Right lobe of liver (tissue), 6 donors: ENCODE measurements at places on chromosomes 16 and 17. TPM values are rescaled to one million over a fixed set of nuclear protein-coding genes. Genes with fewer than 3 reads are reported as not detected.

Gene LRRC59
- total RNA-seq, result 125 TPM

Gene CBFA2T3
- 3.4 TPM for total RNA-seq

DNA sequence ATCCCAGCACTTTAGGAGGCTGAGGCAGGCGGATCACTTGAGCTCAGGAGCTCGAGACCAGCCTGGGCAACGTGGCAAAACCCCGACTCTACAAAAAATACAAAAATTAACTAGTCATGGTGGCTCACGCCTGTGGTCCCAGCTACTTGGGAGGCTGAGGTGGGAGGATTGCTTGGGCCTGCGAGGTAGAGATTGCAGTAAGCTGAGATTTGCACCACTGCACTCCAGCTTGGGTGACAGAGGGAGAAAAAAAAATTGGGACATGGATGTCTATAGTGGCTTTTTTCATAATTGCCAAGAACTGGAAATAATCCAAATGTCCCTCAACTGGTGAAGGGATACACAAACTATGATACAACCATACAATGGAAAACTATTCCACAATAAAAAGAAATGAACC is 28.6 kb downstream of the OSBPL7 start:
- H3K27ac ChIP-seq, result no peak overlapping the region
- H3K36me3 ChIP-seq, result no peaks in the 10 kb centered on the region
- H3K27me3 ChIP-seq, result peaks cover 7% of the 10 kb centered on the region
- no peak overlapping the region for H3K4me3 ChIP-seq

- DNase-seq, result no peak
- H3K27me3 ChIP-seq, result no peaks in the 10 kb centered on the region
- no peak overlapping the region for H3K4me3 ChIP-seq
These were observed 502.2 kb upstream of the ZFHX3 start for GRCh38 chr16:73549984-73550631.

GRCh38 chr17:70702683-70703255 is 533.4 kb downstream of the KCNJ2 start:
- no peaks in the 10 kb centered on the region for H3K36me3 ChIP-seq
- DNase-seq, result no peak
- peaks cover 8% of the 10 kb centered on the region for H3K4me1 ChIP-seq
- H3K27ac ChIP-seq, result no peak overlapping the region
- no peaks in the 10 kb centered on the region for H3K27me3 ChIP-seq
- no peak overlapping the region for H3K4me3 ChIP-seq

- no peaks in the 10 kb centered on the region for H3K4me1 ChIP-seq
- no peak overlapping the region for H3K27ac ChIP-seq
- DNase-seq, result no peak
- H3K27me3 ChIP-seq, result no peaks in the 10 kb centered on the region
- H3K4me3 ChIP-seq, result no peak overlapping the region
These were observed 16.1 kb downstream of the KCNJ12 start for GRCh38 chr17:21392266-21392665.

DNA sequence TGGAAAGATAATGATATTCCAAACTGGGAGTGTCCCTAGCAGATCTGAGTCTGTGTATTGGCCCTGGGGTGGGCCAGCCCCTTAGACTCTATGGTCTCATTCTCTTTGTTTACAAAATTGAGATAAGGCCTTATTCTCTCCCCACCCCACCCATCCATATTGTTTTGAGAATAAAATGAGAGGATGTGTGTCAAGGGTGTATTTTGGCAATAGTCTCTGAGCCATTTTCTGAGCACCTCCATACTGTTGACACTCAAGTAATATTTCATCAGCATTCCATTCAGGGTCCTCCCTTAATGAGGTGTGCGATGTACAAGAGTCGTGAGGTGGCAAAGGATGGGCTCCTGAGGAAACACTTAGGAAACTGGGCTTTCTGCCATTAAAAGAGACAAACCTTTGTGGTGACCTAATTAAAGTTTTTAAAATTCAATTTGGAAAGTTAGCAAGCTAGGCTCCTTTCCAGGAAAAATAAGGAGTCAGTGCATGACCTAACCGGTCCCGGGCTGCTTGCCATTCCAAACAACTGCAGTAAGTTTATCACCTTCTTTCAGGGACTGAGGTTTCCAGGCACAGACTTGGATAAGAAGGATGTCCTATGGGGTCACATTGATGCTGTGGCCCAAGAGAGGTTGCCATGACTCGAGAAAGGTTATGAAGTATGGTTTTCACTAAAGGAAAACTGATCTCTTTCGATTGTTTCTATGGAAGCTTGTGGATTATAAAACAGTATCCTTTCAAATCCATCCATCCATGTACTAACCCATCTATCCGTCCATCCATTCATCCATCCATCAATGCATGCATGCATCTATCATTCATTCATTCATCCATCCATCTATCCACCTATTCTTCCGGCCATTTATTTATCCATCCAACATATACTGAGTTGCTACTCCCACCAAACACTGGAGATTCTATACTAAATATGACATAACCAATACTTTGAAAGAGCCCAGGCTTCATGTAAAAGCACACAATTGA is 443.3 kb downstream of the UTP18 start:
- no peaks in the 10 kb centered on the region for H3K36me3 ChIP-seq
- H3K4me3 ChIP-seq, result no peak overlapping the region
- H3K27ac ChIP-seq, result peak overlapping the region; percentile 57
- peak; percentile 71 for DNase-seq
- no peaks in the 10 kb centered on the region for H3K4me1 ChIP-seq
- H3K27me3 ChIP-seq, result no peaks in the 10 kb centered on the region
